ENCODE measurements at places on chromosomes 7 and 10.

DNA sequence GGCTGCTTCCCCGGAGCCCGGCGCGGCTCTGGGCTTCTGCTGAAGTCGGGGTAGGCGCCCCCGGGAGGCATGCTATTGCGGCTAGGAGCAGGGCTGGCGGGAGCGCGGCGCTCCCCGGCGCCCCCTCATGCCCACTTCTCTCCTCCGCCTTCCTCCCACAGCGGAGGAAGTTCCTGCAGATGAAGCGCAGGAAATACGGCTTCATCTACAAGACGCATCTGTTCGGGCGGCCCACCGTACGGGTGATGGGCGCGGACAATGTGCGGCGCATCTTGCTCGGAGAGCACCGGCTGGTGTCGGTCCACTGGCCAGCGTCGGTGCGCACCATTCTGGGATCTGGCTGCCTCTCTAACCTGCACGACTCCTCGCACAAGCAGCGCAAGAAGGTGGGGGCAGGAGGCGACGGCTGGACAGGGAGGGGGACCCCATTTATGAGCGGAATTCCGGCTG, 479 bp downstream of the CYP26A1 start:
- DNase-seq: no peak

GRCh38 chr10:46542567-46543465, 13.6 kb downstream of the GPRIN2 start:
- DNase-seq: no peak

DNA sequence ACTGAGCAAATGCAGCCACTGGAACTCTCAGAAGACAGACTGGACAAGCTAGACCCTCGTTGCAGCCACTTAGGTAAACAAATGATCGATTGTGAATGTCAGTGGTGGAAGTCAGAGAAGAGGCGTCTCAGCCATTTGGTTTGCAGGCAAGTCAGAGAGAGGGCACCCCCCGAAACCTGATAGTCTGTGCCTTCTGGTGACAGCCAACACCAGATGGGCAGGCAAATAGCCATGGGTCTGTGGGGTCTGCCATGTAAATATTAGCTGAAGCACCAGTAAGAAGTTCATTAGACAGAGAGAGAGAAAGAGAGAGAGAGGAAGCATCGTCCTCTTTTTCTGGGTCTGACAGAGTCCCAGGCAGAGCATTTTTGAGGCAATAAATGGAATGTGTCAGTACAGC, 5.4 kb downstream of the PPP1R17 start:
- no peak for DNase-seq

DNA sequence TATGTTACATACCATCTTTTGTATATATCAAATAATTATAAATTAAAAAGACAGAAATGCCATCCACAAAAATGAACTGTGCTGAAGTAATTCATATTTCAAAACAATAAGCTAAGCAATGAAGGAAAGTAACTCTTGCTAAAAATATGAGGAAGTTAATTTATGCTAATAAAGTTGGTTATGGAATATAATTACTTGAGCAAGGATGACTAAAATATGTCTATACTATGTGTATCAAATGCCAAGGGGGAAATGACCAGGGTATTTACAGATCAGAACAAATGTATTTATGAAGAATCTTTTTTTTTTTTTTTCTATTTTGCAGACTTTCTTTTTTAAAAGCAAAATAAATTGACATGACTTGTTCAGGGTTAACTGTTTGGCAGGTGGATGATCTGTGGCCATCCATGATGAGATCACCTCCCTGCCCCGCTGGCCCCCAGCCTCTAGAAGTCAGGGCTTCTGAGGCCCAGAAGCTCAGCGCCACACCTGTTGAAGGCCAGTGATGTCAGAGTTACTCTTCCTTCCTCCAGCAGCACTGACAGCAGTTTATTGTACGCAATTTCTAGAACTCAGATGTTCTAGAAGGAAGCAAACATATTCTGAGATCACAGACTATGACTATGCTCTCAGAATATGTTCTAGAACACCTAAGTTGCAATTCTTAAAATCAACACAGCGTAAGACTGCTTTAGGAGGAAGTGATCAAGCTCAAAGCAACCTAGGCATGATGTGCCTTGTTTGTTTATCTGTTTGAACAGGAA, 196.1 kb upstream of the KLF14 start:
- DNase-seq: no peak

DNA sequence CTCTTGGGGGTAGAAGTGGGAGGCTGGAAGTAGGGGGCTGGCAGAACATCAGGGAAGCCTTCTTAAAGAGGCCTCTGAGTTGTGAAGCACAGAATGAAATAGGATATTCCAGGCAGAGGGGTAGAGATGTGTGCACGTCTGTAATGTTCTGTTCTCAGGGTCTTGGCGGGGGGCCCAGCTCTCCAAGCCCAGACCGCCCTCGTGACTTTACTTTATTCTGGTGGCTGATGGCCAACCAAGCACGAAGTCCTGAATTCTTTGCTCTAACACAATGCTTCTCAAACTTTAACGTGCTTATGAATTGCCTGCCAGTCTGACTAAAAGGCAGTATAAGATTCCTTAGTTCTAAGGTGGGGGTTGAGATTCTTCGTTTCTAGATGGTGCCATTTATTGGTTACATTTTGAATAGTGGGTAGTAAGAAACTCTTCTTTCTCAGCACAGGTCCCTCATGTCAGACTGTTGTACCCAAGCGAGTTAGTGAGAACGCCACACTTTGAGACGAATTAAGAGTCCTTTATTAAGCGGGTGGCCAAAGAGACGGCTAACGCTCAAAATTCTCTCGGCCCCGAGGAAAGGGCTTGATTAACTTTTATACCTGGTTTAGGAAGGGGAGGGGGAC, 8.2 kb downstream of the PRXL2A start:
- peak; percentile 78 for DNase-seq

GRCh38 chr7:15652776-15653290, 33.6 kb downstream of the MEOX2 start:
- no peak for DNase-seq

GRCh38 chr10:47042780-47043750, 131.8 kb downstream of the PTPN20 start:
- no peak for DNase-seq

GRCh38 chr7:149289856-149290255, 27.9 kb downstream of the ZNF783 start:
- no peak for DNase-seq

GRCh38 chr7:69504733-69505420, 93.4 kb upstream of the AUTS2 start:
- DNase-seq: no peak

GRCh38 chr10:96501985-96502384, 11.7 kb downstream of the TLL2 start:
- no peak for DNase-seq

- DNase-seq: no peak
Measured at GRCh38 chr7:44222776-44223261, 22.0 kb downstream of the YKT6 start.

DNA sequence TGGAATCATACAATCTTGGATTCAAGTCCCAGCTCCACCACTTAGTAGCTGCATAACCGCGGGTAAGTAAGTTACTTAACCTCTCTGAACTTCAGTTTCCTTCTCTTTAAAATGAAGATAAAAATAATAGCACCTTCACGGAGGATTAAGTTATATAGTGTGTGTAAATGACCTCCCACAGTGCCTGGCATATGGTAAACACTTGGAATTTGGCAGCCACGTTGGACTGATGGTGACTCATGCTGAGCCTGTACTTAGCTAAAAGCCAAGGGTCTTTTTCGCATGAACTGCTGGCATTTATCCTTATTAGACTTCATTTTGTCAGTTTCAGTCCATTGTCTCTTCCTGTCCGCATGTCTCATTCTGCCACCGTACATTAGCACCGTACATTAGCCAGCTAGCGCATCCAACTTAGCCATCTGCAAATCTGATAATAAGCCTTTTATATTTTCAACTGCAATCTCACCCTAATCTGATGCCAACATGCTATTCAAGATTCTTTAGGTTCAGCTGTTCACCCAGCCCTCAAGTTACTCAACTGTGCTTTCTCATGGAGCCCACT, 11.2 kb downstream of the SLC13A4 start:
- DNase-seq: peak; percentile 77

GRCh38 chr10:117444497-117445040, 69.3 kb upstream of the PDZD8 start:
- DNase-seq: no peak

DNA sequence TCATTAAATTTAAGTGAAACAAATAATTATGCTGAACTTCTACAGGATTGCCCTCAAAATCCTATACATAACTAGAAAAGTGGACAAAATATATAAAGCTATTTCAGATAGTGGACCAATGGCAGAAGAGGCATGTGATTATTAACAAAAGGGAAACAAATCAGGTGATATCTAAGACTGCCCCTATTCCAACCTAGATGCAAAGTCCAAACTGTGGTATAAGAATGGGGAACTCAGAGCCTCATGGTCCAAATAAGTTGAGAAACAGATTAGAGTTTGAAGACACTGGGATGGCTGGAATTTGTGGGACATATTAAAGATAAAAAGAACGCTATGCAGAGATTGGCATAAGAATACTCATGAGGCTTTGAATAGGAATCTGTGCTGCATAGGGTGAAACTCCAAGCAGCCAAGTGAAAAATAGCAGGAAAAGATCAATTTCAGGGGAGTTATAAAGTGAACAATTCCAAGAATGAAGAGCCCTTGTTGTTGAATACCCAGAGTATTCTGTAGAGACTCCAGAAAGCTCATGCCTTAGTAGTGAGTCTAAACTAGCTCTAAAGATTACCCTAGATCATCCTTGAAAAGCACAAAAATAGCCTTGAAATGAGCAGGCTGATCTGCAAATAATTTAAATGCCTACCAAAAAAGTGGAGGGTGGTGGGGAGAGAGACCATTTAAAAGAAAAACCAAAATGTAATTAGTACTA, 152.4 kb downstream of the IMMP2L start:
- peak; percentile 36 for DNase-seq

DNA sequence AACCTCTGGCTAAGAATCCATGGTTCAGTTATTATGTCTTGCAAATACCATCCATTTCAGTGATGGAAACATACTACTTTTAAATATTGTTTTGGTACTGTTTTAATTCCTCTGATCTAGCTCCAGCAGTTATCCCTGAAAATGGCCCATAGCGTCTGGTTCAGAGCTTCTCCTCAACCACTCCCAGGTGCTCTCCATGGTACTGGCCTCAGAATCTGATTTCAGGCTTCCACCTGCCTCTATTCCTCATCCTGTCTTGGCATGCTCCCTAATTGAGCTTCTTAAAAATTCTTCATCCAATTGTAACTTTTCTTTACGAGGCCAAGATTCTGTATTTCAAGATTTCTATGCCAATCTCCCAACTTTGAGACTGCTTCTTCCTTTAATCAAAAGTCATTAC, 236.3 kb downstream of the HTR7 start:
- DNase-seq: no peak

DNA sequence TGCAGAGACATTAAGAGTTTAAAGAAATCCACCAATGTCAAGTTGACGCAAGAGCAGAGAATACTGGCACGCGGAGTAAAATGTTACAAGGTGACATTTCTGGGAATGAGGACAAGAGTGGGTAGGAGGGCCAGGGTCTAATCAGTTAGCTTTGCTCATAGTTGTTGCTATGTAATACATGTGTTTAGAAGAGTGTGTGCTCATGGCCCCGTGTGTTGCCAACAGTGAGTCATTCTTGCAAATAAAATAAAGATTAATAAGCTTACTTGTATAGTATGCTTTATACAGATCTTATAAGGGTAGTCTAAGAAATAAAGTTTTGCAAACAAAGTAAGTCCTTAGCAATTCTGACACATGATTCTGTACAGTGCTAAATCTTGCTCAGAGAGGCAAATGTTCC, 64.5 kb downstream of the DNMBP start:
- peak; percentile 69 for DNase-seq

- DNase-seq: no peak
Measured at GRCh38 chr7:31785101-31785500, 98.1 kb downstream of the PPP1R17 start.

DNA sequence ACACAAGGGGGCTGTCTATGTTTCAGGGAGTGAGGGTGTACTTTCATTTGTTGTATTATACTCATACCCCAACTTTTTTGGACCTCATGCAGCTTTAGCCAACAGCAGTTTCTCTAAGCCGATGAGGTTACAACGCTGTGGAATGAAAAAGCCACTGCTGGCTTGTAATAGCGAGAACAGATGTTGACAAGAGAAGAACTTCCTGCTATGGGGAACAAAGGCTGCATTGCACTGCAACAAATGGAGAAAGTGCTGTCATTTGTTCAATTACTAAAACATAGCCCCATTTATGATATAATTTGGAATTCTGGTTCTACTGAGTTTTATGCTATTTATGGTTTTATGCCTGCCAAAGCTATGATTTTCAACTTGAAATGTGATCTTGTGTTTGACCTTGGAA, 104.2 kb upstream of the TMEM72 start:
- DNase-seq: no peak

- DNase-seq: no peak
Measured at GRCh38 chr7:66867198-66867790, 53.7 kb upstream of the TMEM248 start.

- no peak for DNase-seq
Measured at GRCh38 chr7:91787931-91788330, 92.6 kb downstream of the MTERF1 start.

DNA sequence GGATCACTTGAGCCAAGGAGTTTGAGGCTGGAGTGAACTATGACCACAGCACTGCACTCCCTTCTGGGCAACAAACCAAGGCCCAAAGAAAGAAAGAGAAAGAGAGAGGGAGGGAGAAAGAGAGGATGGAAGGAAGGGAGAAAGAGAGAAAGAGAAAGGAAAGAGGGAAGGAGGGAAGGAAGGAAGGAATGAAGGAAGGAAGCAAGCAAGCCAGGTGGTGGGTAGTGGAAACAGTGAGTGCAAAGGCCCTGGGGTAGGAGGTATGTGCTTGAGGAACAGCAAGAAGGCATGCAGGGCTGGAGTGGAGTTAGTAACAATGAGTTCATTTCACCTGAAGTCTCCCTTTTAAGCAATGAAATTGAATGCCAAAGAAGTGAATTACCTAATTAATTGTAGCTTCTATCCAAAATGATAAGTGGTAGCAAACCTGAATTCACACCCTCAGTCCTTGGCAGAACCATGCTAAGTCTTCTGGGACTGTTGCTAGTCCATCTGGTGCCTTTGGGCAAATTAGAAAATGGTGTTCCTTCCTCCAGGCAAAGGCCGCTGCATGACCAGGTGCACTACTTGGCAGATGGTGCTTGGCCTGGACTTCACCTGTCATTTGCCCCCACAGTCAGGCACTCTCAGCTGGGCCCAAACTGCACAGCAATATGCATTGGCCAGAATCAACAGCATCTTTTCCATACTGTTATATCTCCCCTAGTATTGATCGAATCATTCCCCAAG, 67.4 kb upstream of the MPP7 start:
- DNase-seq: no peak

GRCh38 chr10:2817940-2818636, 249.3 kb upstream of the PFKP start:
- DNase-seq: no peak

DNA sequence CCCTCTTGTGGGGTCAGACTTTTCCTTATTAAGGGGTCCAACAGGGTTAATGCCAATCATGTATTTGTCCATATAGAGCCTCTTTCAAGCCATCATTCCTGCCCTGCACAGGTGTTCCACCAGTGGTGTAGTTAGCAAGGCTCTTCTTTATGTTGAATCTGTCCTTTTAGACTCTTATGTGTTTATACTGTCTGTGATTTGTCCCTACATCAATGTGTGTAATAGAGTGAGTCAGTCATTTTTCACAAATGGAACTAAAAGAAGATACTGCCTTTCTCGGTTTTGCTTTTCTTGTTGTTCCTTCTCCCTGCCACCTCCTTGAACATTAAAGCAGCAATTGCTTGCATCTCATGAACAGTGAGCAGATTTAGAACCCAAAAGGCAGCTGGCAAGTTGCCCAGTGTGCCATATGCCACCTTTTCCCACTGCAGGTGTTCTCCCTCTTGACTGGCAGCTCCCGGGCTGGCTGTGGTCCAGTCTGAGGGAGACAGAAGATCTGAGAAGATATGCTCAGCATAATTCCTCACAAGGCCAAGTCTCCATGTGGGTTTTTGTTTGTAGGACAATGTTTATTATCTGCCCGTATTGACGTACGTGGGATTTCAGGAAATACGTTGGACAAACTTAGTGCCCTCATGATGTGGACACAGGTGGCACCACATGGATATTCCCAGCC, 154.1 kb downstream of the LHFPL3 start:
- no peak for DNase-seq

Measured in skeletal muscle cell (primary cell).